ENCODE measurements at places on chromosomes 12 and 14. TPM values are rescaled to one million over a fixed set of nuclear protein-coding genes. Genes with fewer than 3 reads are reported as not detected.

The CBLN3 gene
- total RNA-seq: 0.56 TPM

The LALBA gene
- total RNA-seq: not detected

The CPM gene
- total RNA-seq: 16.2 TPM

The TAS2R10 gene
- 0.14 TPM for total RNA-seq

The TTC6 gene
- 0.78 TPM for total RNA-seq

The PAX9 gene
- total RNA-seq: 12.0 TPM

The PTCSC3 gene
- not detected for total RNA-seq

The ALG10B gene
- 9.2 TPM for total RNA-seq

The HOXC4 gene
- total RNA-seq: not detected

The A2M gene
- total RNA-seq: not detected

The KRT72 gene
- not detected for total RNA-seq
